ENCODE measurements at places on chromosomes 16 and 17. TPM values are rescaled to one million over a fixed set of nuclear protein-coding genes. Genes with fewer than 3 reads are reported as not detected.

Gene VWA3A
- polyA plus RNA-seq: 0.39 TPM

Gene CLDN6
- 0.19 TPM for polyA plus RNA-seq

Gene SEPTIN12
- polyA plus RNA-seq: not detected

Gene KRTAP9-2
- not detected for polyA plus RNA-seq

Gene KRT33B
- polyA plus RNA-seq: not detected

Gene C16orf87
- 26.0 TPM for polyA plus RNA-seq

Gene TBC1D3G
- polyA plus RNA-seq: not detected

Gene ABCC12
- 0.33 TPM for polyA plus RNA-seq

Gene DPEP2
- 1.5 TPM for polyA plus RNA-seq

Gene PPY
- polyA plus RNA-seq: not detected

Gene LYZL6
- polyA plus RNA-seq: not detected

Gene KRTAP1-5
- polyA plus RNA-seq: not detected

Gene HOXB4
- 1.2 TPM for polyA plus RNA-seq

Data from forelimb muscle (tissue), 1 donor.